CD4-positive, alpha-beta T cell treated with Interleukin-21 for 1 hour (primary cell): ENCODE measurements at places on chromosomes 3 and 15.

GRCh38 chr3:108001457-108001856 lies 89.4 kb downstream of the CD47 start:
- DNase-seq, result no peak

- DNase-seq, result no peak
These were observed 94.5 kb downstream of the CHCHD6 start for GRCh38 chr3:126798521-126798920.

GRCh38 chr3:77605308-77605707 lies 565.4 kb downstream of the ROBO2 start:
- DNase-seq, result no peak

DNA sequence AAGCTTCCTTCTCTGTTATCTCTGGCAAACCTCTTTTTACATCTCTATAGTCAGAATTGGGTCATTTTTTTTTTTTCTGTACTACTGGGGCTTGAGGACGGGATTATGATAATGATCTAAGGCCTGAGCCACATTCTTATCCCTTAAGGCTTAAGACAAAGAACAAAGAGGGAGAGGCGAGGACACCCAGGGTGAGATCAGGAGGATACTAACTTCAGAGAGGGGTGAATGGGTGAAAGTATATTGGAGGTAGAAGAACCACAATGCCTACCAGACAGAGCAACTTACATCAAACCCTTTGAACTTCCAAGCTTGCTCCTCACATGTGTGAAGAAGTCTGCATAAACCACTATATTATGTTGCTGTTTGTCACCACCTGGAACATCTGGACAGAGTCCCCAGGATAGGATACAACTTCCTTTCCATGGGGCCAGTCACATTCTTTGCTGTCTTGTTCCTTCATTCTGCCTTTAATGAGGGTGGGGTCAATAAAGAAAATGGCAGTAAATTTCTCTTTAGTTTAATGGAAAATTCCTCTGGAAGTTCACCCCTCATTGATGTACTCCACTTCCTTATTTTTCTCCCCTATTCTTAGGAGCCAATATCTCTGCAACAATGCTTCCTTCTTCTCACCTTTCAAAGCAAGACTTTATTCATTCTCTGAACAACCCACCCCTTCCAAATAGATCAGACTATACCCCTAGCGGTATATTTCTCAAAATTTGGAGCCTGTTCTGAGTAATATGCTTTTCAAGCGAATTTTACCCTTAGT lies 9.1 kb upstream of the PDCD6IP start:
- no peak for DNase-seq

DNA sequence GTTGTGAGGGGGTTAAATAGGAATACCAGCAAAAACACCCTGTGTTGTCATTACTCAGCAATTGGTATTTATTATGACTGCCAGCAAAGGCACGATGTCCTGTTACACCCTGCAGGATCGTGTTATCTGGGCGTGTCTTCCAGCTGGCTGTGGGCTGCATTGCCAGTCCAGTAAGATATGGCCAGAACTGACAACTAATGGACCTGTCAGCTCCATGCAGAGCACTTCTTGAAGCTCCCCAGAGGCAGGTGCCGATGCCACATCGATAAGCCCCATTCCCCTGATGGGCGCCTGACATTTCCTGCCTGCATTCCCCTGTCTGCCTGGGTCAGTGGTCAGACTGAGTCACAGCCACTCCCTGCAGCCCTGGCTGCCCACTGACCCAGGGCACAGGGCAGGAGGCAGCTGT lies 79.7 kb upstream of the RASGRF1 start:
- DNase-seq, result no peak

- DNase-seq, result no peak
These were observed 318.8 kb upstream of the NAALADL2 start for GRCh38 chr3:174540116-174540908.

GRCh38 chr3:30474371-30474770 lies 132.0 kb upstream of the TGFBR2 start:
- no peak for DNase-seq

DNA sequence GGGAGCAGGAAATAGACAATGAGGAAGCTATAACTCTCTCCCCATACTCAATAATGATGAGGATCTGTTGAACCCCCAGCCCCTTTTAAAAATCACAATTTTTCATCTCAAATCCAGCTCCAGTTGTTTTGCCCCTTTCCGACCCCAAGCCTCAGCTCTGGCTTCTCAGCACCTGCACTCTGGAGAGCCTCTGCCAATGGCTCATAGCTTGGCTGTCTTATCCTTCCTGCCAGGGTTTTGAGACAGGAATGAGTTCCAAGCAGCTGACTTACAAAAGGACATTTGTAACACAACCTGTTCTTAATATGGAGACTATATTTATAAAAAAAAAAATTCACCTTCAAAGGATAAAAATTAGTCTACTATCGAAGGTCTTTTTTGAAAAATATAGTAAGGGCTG lies 105.9 kb upstream of the NEDD4 start:
- DNase-seq, result no peak

GRCh38 chr3:133864616-133865015 lies 31.1 kb downstream of the RAB6B start:
- no peak for DNase-seq

DNA sequence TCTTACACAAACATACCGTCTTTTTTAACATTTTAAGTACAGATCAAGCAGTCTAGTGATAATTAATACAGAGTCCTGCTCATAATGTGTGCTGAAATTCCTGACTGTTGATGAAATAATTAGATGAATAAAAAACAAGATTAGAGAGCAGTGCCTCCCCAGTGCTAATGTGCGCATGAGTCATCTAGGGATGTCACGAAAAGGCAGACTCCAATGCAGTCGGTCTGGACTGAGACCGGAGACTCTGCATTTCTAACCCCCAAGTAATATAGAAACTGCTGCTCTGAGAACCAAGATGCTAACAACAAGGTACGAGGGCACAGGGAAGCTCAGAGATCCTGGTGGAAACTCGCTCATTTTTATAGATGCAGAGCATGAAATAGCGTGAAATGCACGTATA lies 61.4 kb downstream of the COL8A1 start:
- no peak for DNase-seq

- DNase-seq, result no peak
These were observed 30.8 kb downstream of the DNAH1 start for GRCh38 chr3:52346623-52347530.

DNA sequence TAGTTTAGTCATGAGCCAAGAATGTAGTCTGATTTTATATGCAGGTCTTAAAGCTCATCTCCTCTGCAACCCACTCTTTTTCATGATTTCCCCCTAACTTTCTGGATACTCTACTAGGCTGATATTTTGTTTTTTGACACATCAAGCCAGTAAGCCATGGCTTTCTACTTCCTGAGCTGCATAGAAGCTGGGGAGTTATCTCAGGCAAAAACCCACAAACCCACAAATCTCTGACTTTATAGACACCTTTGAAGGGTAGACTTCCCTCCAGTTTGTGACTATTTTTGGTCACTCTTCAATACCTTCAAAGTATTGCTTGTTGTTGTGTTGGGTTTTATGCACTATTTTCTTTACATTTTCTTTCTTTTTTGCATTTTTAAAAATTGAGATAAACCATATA lies 28.6 kb downstream of the TMEM202 start:
- no peak for DNase-seq

- DNase-seq, result no peak
These were observed 12.3 kb upstream of the FOXB1 start for GRCh38 chr15:59991834-59992233.

GRCh38 chr3:14391033-14391432 lies 11.4 kb upstream of the SLC6A6 start:
- no peak for DNase-seq

- DNase-seq, result no peak
These were observed 29.1 kb downstream of the DTWD1 start for GRCh38 chr15:49649987-49650386.
